ENCODE measurements at places on chromosomes 1 and 21. TPM values are rescaled to one million over a fixed set of nuclear protein-coding genes. Genes with fewer than 3 reads are reported as not detected.

The SLAMF1 gene
- not detected for polyA plus RNA-seq

The KRTAP11-1 gene
- polyA plus RNA-seq: not detected

The VANGL1 gene
- polyA plus RNA-seq: 0.75 TPM

The TRNP1 gene
- polyA plus RNA-seq: 30.8 TPM

The FCGR2B gene
- polyA plus RNA-seq: 8.5 TPM

The PRKCZ gene
- polyA plus RNA-seq: 23.2 TPM

The TMEM82 gene
- polyA plus RNA-seq: 5.8 TPM

The SPRR4 gene
- not detected for polyA plus RNA-seq

The IGSF5 gene
- polyA plus RNA-seq: not detected

The RBM8A gene
- 74.1 TPM for polyA plus RNA-seq

The TBX15 gene
- 3.1 TPM for polyA plus RNA-seq

The RHOU gene
- 15.4 TPM for polyA plus RNA-seq

The AADACL3 gene
- not detected for polyA plus RNA-seq

The NBPF8 gene
- polyA plus RNA-seq: 14.0 TPM

The HJV gene
- polyA plus RNA-seq: not detected

The COL6A1 gene
- 1,773 TPM for polyA plus RNA-seq

The ALPL gene
- polyA plus RNA-seq: 2.5 TPM

The IL24 gene
- polyA plus RNA-seq: not detected

The E2F2 gene
- 0.50 TPM for polyA plus RNA-seq

The KRTAP24-1 gene
- polyA plus RNA-seq: not detected

The NRIP1 gene
- polyA plus RNA-seq: 3.8 TPM

The PTBP2 gene
- polyA plus RNA-seq: 17.6 TPM

The OR10Z1 gene
- not detected for polyA plus RNA-seq

The SARS1 gene
- polyA plus RNA-seq: 109 TPM

The FAM76A gene
- polyA plus RNA-seq: 5.9 TPM

The S100A7A gene
- polyA plus RNA-seq: not detected

The TRIM67 gene
- not detected for polyA plus RNA-seq

The IVL gene
- polyA plus RNA-seq: 0.13 TPM

The SHISAL2A gene
- polyA plus RNA-seq: not detected

The SPATA46 gene
- not detected for polyA plus RNA-seq

The PRDM16 gene
- 21.1 TPM for polyA plus RNA-seq

The DTL gene
- polyA plus RNA-seq: not detected

The OR2T35 gene
- not detected for polyA plus RNA-seq

The MYOG gene
- not detected for polyA plus RNA-seq

The TSSK3 gene
- 0.41 TPM for polyA plus RNA-seq

The SPATC1L gene
- 47.9 TPM for polyA plus RNA-seq

The PHLDA3 gene
- 46.1 TPM for polyA plus RNA-seq

The PRXL2B gene
- 6.4 TPM for polyA plus RNA-seq

The CFHR3 gene
- polyA plus RNA-seq: not detected

The KCNE2 gene
- 0.50 TPM for polyA plus RNA-seq

The KCNN3 gene
- 0.08 TPM for polyA plus RNA-seq

The WNT3A gene
- not detected for polyA plus RNA-seq

The IRF2BP2 gene
- 36.9 TPM for polyA plus RNA-seq

The S1PR1 gene
- 3.1 TPM for polyA plus RNA-seq

The TEDDM1 gene
- not detected for polyA plus RNA-seq

The INSRR gene
- not detected for polyA plus RNA-seq

The PLA2G2C gene
- not detected for polyA plus RNA-seq

The KRTAP19-3 gene
- not detected for polyA plus RNA-seq

The C1QA gene
- polyA plus RNA-seq: 65.3 TPM

The ELF3 gene
- polyA plus RNA-seq: 50.6 TPM

The C2CD4D gene
- not detected for polyA plus RNA-seq

The PADI1 gene
- 0.05 TPM for polyA plus RNA-seq

The KCNJ9 gene
- not detected for polyA plus RNA-seq

The OR2L5 gene
- not detected for polyA plus RNA-seq

The MSH4 gene
- polyA plus RNA-seq: 0.46 TPM
